ENCODE measurements at places on chromosomes 4 and X.

GRCh38 chr4:185536411-185536709 is 1.1 kb upstream of the PDLIM3 start:
- DNase-seq = no peak

DNA sequence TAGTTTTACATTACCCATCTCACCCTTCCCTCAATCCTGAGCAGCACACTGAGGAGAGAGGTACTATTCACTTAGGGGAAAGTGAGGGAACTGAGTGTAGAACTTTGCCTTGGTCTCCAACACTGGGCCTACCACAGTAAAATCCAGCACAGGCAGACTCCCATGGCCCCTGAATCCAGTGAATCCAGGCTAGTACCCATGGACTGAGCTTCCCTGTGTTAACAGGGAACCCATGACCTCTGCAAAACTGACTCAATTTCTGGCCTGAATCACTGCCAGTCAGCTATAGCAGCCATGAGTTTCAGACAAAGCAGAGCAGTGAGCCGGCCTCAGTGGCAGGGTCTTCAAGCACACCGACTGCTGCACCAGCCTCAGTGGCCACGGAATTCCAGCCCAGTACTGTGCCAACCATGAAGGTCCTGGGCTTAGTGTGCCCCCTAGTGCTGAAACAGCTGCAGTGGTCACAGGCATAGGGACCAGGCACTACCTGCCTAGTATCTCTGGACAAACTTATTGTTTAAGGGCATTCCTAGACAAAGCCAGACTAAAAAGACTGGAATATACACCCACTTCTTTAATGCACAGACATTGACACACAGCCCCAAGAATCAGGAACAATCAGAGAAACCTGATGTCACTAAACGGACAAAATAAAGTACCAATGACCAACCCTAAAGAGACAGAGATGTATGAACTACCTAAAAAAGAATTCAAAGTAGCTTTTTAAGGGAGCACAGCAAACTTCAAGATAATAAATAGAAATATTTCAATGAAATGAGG is 127.4 kb upstream of the RPL34 start:
- no peak for DNase-seq

DNA sequence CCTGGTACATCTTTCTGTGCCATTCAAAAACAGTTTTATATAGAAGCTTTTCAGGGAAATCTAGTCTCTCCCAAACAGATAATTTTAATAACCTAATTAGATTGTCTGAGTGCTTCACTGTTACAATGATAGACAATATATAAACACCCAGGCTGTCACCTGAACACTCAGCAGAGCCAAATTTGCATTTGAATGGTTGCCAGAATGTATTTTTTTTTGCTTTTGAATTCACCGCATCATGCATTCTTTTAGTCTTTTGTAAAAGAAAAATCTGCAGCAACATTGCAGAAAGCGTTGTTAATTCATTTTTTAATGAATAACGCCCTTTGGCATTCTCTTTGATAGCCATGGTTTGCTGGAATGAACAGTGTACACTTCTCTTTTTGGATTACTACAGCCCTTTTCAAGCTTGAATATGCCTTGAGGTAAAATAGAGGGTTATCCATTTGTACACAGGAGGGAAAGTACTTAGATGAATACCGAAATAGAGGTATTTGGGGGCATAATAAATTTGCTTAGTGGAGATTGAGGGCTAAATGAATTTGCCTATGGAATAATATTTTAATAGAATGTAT is 175.0 kb upstream of the EPHA5 start:
- no peak for DNase-seq

DNA sequence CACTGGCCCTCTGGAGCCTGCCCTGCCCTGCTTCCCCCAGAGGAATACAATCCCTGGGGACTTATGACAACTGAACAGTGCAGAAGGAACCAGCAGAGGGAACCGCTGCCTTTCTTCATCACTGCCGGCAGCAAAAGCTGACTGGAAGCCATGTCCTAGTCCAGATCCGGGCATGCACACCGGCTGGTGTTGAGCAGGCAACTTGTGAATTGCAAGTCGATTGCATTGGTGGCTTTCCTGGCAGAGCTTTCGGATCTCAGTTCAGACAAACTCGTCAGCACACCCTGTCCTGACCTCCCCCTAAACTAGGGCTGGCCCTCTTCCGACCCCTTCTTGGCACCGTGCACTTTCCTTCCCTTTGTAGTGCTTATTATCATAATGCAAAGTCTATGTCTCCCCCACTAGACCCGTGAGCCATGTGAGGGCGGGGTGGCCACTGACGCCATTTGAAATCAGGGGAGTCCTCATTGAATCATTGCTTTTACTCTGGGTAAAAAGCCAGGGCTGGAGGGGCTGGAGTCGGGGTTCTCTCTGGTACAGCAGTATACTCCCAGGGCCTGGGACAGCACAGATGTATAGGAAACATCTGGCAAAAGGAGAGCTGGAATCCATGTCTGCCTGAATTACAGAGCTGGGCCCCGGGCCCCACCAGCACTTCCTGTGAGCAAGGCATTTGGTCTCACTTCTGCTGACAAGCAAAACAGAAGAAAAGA is 1.8 kb downstream of the ARHGAP4 start:
- no peak for DNase-seq

DNA sequence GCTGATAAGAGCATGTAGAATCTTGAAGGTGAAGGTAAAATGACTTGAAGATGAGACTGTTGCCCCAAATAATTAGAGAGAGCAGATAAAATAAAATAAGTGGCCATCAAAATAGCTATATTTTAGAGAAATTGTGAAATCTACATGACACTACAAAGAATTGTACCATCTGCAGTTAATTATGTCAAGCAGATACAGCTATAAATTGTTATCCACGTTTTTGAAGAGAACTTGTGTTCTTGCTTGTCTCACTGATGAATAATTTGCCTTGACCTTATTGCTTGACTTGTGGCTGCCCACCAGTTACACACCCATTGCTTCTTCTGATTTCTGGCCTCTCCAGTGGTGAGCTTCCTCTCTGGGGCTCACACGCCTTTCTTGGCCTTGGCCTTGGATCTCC is 75.8 kb upstream of the TNIP3 start:
- no peak for DNase-seq

GRCh38 chr4:5709207-5709575 is 832 bp upstream of the EVC2 start:
- no peak for DNase-seq

- no peak for DNase-seq
Measured at GRCh38 chr4:74822603-74823002, 28.3 kb upstream of the BTC start.

GRCh38 chr4:73608689-73609594 is 11.3 kb downstream of the RASSF6 start:
- no peak for DNase-seq
